ENCODE measurements at places on chromosomes 7 and 10.

DNA sequence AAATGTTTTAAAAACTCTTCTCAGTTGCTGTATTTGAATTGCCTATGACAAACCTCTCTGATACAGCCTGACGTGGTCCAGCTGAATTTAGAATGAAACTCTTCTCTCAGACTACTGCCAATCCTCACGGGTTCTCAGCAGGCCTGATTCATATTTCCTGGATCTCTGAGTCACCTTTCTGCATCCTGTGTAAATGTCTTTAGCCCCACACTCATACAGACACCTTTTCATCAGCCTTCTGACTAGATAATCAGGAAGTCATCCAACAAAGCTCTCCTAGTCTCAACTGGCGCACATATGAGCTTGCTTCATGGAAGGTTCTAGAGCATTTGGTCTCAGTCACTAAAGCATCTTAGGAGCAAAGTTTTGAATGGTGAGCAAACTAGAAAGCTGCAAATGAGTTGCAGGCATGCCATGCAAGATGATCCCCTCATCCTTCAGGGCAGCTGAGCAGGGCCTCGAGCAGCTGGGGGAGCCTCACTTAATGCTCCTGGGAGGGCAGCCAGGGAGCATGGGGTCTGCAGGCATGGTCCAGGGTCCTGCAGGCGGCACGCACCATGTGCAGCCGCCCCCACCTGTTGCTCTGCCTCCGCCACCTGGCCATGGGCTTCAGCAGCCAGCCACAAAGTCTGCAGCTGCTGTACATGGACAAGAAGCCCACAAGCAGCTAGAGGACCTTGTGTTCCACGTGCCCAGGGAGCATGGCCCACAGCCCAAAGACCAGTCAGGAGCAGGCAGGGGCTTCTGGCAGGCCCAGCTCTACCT, 182.8 kb downstream of the ARHGAP12 start:
- DNase-seq = peak; percentile 22

DNA sequence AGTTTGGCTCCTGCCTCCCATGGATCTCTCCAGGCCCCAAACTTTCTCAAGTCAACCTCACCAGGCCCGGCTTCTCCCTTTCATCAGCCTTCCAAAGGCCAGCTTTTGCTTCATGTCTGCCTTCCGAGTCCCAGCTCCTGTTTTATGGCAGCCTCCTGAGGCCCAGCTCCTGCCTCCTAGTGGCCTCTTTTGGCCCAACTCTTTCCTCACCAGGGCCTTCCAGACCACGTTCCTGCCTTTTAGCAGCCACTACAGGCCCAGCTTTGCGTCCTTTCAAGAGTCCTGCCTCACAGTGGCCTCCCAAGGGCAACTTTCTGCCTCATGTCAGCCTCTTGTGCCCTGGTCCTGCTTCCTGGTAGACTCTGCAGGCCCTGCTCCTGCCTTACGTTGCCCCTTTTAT, 15.3 kb upstream of the TMEM248 start:
- no peak for DNase-seq

DNA sequence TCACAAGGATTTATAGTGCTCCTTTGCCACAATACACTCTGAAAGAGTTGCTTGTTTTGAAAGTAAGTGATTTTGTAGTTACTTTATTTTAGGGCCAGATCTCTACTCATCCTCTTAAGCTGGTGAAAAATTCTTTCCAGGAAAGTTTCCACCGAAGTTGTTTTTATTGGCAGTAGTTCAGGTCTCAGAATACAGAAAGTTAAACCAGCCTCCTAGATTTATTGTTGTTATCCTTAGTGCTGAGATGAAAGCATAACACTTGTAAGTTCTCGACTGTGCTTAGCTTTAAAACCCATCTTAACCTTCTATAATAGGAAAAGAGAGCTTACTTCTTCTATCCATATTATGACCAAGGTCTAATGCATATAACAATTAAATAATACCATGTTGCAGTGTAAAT, 5.5 kb downstream of the AP3M1 start:
- DNase-seq = no peak

- DNase-seq = no peak
These were observed 11.9 kb downstream of the PIK3AP1 start for GRCh38 chr10:96708456-96708855.

- DNase-seq = no peak
These were observed 61.1 kb upstream of the TMEM196 start for GRCh38 chr7:19834566-19834965.

GRCh38 chr7:86939197-86939814, 120.1 kb downstream of the ELAPOR2 start:
- no peak for DNase-seq
